ENCODE measurements at places on chromosomes 2 and 18. TPM values are rescaled to one million over a fixed set of nuclear protein-coding genes. Genes with fewer than 3 reads are reported as not detected.
A peak's percentile ranks its signal among the peaks of the same experiment; 100 is the strongest.

DNA sequence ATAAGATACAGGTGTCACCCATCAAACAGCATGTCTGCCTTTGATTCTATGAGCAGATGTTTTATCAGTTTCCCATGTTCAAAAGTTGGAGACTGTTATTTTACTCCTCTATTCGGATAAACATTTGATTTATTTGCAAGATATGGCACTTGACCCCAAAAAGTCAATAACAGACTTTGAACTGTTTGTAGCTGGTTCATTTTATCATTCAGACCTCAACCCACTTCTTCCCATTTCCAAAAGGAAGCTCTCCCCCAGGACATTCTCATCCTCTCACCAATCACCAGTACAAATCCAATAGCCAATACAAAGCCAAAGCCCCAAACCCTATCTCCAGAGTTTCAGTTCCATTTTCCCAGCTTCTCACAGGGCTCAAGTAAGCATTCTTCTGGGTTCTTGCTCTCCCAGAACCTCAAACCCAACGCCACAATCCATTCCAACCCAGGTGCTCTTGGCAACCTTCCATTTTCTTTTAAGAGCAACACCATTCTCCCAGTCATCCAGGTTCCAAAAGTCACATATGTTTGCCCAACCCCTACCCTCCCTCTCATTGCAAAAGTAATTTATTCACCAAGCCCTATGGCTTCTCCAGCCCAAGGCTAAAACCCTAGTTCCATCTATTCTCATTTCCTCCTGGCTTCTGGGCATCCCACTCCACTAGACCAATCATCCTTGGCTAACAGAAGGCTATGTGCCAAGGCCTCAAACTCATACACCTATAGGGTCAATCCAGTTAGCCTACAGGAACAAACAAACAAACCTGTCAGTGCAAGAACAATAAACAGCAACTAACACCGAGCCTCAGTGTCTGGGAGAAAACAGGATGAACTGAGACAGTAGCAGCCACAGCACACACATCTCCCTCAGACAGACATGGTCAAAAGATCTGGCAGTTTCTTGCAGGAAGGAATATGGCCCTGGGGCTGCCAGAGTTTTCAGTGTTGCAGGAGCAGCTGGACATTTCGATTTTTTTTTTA is 9.2 kb downstream of the ACVR1 start:
- no peaks in the 10 kb centered on the region for H3K36me3 ChIP-seq
- H3K27ac ChIP-seq: peak overlapping the region; percentile 13
- H3K4me3 ChIP-seq: no peak overlapping the region

DNA sequence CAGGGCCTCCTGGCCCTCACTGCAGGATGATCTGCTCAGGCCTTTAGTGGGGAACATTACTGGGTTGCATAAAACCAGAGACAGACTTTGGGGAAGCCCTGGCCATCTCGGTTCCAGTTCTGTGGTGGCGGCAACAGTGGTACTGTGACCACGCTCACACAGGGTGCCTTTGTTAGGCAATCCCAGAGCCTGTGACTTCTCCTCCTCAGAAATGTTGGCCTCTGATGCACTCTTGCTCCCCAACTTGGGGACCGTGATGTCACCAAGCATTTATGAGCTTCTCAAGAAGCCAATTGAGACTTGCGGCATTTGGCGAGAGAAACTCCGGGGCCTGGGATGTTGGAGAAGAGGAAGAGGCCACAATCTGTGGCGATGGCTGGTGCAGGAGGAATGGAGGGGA is 80.9 kb upstream of the PKDCC start:
- no peak overlapping the region for H3K4me3 ChIP-seq
- peak overlapping the region; percentile 65 for H3K27ac ChIP-seq
- no peaks in the 10 kb centered on the region for H3K36me3 ChIP-seq

DNA sequence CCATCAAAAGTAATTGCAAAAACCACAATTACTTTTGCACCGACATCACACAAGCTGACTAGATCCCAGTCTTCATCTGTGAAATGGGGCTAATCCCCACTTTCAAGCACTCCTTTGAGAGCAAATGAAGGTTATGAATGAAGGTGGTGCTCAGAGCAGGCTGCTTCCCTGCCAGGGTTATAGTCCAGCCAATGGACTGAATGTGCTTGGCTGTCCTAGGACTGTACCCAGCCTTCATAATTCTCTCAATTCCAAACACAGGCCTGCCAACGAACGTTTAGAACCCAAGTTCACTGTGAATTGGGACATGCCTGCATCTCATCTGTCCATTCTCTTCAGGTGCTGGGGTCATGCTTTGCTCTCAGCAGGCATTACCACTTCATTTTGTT is 27.8 kb upstream of the ICOS start:
- DNase-seq: no peak
- no peak overlapping the region for H3K4me3 ChIP-seq
- no peaks in the 10 kb centered on the region for H3K36me3 ChIP-seq
- H3K4me1 ChIP-seq: peaks cover 5% of the 10 kb centered on the region
- no peaks in the 10 kb centered on the region for H3K27me3 ChIP-seq
- no peak overlapping the region for H3K27ac ChIP-seq

DNA sequence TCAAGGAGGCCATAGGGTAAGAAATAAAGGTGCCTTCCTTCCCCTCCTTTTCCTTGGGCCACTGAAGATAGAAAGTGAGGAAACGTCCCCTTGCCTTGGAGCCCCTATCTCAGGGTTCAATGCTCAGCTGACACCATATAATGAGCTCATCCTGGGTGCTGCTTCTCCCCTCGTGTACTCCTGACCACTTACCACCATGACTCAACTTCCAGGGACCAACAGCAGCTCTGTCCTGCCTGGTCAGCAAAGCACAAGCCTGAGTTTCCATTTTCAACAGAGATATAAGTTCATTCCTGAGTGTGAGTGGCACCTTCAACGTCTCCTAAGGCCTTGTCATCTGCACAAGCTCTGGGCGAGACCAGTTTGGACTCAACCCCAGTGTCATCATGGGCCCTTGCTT is 151.2 kb downstream of the CAPN13 start:
- DNase-seq: no peak
- H3K36me3 ChIP-seq: no peaks in the 10 kb centered on the region
- no peaks in the 10 kb centered on the region for H3K27me3 ChIP-seq
- H3K4me1 ChIP-seq: no peaks in the 10 kb centered on the region

SRD5A2 gene
- total RNA-seq: not detected

CCDC68 gene
- total RNA-seq: not detected

MDH1B gene
- 1.3 TPM for total RNA-seq

COL5A2 gene
- total RNA-seq: 438 TPM

All from mesothelial cell of epicardium (in vitro differentiated cells).